ENCODE measurements at places on chromosomes 1 and 21. TPM values are rescaled to one million over a fixed set of nuclear protein-coding genes. Genes with fewer than 3 reads are reported as not detected.

Gene TLCD4
- 0.37 TPM for polyA plus RNA-seq

Gene GBP4
- polyA plus RNA-seq, result 3.5 TPM

Gene SYT14
- polyA plus RNA-seq, result under 0.01 TPM

Gene GPA33
- polyA plus RNA-seq, result 0.04 TPM

Gene TEKT2
- polyA plus RNA-seq, result 0.39 TPM

Gene TACSTD2
- 946 TPM for polyA plus RNA-seq

Gene GBP3
- polyA plus RNA-seq, result 2.5 TPM

Gene TFF2
- polyA plus RNA-seq, result 2.3 TPM

Gene PAQR6
- polyA plus RNA-seq, result 7.7 TPM

Gene PADI4
- 0.02 TPM for polyA plus RNA-seq

Gene DCST2
- polyA plus RNA-seq, result 1.7 TPM
